Activated effector memory CD4-positive, alpha-beta T cell treated with Interleukin-2 at 50 U/mL for 16 hours (primary cell): ENCODE measurements at places on chromosomes 6 and 20.

DNA sequence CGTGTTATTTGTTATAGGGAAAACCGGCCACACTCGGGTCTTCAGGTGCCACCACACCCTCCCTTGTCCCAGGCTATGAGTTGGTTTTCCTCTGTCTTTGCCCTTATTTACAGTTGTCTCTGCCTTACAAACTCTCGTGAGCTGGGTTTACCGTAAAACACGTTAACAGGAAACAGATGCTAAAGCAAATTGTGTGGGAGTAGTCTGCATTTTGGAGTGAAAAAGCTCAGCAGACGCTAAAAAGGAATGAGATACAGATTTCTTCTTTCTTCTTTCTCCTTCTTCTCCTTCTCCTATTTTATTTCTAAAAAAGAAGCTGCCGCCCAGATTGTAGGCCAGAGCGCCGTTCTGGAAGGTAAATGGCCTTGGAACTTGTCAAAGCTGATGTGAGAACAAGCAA is 51.9 kb downstream of the APCDD1L start:
- no peak for DNase-seq

DNA sequence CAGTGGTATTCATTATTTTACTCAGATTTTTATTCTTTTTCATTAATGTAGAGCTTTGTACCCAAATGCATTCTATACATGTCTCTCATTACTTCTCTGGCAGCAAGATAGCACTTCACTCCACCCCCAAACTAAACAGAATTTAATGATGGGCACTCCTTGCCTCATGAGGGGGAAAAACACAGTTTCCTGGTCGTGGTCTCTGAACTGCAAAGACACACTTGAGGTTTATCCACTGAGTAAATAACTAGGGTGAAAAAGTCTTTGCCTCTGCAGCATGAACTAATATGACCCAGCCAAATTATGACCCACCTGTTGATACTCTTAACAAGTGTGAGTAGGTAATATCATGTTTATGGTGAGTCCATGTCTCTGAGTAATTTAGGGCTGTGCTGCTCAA is 785.2 kb upstream of the FLRT3 start:
- DNase-seq: no peak

- no peak for DNase-seq
These were observed 6.0 kb downstream of the MTFR2 start for GRCh38 chr6:136244061-136244616.

DNA sequence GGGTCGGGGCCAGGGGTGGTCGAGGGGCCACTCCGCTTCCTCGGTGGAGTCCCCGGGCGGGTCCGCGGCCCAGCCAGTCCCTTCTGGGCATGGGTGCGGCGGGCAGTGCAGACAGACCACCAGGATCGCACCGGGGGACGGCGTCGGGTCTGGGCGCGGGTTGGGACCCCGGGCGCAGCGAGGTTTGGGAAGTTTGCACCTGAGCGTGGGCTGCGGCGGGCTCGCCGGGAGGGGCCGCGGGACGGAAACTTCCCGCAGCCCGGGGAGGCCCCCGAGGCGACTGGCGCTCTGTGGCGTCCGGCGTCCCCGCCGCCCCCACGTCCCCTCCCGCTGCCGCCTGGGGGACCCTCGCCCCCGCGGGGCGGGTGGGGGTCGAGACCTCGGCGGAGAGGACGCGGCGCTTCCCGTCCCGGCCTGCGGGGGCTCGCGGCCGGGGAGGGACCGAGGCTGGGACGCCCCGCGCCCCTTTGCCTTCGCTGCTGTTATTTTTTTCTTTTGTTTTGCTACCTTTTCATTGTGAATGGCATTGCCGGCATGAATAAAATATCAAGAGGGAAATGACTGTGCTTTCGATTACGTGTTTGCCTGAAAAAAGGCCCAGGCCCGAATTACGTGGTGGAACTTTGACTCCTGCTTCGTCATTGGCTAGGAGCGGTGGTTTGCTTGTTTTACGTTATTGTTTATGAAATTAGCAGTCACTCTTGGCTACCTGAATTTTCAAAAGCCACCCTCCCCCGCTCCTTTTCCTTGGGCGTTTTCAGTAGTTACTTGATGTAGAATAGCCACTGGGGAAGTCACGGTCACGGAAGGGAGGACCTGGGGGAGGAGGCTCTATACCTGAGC is 703 bp downstream of the SNX9 start:
- DNase-seq: peak; percentile 32

- DNase-seq: no peak
These were observed 12.5 kb upstream of the R3HDML start for GRCh38 chr20:44324343-44324742.

DNA sequence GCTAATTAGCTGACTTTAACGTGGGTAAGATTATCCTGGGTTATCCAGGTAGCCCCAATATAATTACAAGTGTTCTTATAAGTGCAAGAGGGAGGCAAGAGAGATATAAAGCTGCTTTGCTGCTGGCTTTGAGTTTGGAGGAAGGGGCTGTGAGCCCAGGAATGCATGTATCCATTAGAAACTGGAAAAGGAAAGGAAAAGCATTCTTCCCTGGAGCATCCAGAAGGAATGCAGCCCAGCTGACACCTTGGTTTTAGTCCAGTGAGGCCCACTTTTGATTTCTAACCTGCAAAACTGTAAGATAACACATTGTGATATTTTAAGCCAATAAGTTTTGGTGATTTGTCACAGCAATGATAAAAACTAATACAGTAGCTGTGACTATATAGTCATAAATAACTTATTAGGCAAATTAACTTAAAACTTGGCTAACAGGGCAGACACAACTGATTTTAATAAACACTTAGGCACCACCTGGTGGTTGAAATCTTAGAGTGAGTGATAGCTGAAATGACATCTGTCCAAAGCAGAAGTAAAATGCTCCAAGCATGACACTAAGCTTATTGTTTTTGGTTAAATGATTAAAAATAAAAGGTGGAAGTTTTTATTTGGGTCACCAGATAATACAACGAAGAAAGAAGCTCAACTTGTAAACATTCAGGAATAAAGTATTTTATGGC is 35.6 kb downstream of the ADGRF4 start:
- no peak for DNase-seq

DNA sequence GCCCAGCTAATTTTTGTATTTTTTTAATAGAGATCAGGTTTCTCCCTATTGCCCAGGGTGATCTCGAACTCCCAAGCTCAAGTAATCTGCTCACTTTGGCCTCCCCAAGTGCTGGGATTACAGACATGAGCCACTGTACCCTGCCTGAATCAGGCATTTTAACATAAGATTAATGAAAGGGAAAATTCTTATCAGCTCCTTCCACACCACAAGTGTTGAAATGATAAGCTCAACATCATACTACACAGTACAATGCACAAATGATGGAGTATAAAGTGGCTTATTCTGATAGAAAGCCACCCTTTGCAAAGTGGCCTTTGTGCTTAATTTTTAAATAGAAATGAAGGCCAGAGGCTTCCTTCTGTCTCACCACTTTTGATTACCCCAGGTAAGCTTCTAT is 71.3 kb upstream of the MCHR2 start:
- no peak for DNase-seq

GRCh38 chr6:133407320-133408100 is 166.4 kb downstream of the EYA4 start:
- no peak for DNase-seq

DNA sequence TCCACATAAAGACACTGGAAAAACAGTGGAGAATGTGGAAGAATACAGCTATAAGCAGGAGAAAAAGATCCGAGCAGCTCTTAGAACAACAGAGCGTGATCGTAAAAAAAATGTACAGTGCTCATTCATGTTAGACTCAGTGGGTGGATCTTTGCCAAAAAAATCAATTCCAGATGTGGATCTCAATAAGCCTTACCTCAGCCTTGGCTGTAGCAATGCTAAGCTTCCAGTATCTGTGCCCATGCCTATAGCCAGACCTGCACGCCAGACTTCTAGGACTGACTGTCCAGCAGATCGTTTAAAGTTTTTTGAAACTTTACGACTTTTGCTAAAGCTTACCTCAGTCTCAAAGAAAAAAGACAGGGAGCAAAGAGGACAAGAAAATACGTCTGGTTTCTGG is 57.1 kb downstream of the MAP3K4 start:
- no peak for DNase-seq

GRCh38 chr6:43405354-43405753 is 22.0 kb upstream of the ABCC10 start:
- DNase-seq: no peak

- DNase-seq: no peak
These were observed 53.6 kb downstream of the MDGA1 start for GRCh38 chr6:37643851-37644672.

GRCh38 chr6:112019589-112019988 is 34.3 kb upstream of the CCN6 start:
- no peak for DNase-seq

DNA sequence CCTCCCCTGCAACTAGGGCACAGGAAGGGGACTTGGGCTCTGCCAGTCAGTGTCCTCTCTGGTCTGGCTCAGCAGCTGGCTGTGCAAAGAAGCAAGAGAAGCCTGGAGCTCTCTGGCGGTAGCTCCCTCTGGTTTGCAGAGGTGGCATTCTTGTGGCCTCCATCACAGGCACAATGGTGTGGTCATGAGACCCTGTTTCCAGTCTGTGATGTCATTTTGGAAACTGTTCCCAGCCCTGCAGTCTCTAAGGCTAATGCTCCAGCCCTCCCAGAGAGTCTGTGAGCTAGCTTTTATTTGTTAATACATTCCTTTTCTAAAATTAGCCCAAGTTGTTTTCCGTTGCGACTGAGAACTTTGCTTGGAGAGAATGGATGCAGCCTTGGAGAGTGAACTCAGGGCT is 69.5 kb upstream of the FOXQ1 start:
- DNase-seq: no peak

DNA sequence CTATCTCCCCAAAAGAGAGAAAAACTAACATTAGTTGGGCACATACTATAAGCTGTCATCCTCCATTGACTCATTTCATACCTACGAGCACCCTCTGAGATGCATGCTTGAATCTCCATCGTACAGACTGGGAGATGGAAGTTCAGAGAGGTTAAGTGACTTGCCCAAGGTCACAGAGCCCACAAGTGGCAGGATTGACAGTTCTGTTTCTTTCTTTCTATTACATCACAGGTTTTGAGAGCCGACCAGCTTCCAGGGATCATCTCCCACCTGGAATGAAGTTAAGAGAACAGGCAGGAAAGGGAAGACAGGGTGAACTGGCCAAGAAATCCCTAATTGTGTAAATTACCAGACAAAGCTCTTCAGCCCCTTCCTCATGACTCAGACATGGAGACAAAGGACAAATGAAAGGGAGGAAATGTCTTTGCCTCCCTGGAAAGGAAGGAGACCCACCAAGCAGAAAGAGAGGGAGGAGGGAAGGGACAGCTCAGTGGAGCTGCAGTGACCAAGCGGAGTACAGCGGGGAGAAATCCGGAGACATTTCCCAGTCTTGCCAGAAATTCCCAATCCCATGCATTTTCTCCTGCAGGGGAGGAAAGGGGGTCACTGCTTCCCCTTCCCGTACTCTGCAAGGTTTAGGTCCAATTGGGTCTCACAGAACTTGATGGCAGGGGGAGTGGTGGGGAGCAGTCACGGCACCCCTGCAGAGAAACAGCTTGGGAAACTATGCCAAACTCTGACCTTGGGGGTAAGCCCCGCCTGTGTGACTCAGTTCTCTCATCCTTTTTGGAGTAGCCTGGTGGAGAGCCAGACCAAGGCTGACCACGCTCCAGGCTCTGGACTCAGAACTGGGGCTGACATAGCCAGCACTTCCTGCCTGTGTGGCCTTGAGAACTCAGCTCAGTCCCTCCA is 154.3 kb downstream of the ANKRD60 start:
- DNase-seq: no peak

DNA sequence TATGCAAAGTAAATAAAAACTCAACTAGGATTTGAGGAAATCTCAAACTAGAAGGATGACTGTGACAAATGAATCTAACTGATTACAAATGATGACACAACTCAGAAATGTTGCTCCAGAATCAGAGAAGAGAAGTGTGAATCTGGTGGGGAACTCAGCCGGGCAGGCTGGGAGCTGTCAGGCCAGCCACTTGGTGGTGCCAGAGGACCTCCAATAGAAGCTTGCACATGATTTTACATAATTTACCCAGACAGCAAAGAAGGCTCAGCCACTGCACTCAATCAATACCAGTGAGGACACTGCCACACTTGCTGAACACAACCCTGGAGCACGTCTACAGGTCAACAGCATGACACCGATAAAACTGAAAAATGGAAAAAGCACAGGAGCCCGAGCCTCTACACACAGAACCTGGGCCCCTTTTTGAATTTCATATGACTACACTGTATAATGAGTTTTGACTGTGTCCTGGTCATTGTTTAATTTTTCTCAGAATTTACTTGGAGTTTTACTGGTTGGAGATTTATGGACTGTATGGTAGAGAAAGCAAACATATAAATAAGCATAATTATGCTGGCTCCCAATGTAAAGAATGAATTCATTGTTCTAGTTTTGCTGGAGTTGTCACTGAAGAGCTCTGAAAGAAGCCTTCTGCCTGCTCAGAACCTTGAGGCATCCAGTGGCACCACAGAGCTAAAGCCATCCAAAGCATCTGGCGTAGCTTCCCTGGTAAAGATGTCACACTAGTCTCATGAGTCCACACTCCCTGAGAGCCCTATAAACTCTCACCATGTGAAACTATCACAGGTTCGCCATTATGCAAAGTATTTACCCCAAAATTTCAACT is 296.5 kb downstream of the THBS2 start:
- peak; percentile 7 for DNase-seq
